ENCODE measurements at places on chromosomes 7 and 10. TPM values are rescaled to one million over a fixed set of nuclear protein-coding genes. Genes with fewer than 3 reads are reported as not detected.

Gene SFXN2
- 20.8 TPM for total RNA-seq

Gene OR13A1
- total RNA-seq: not detected

Gene TMEM225B
- total RNA-seq: 0.05 TPM

DNA sequence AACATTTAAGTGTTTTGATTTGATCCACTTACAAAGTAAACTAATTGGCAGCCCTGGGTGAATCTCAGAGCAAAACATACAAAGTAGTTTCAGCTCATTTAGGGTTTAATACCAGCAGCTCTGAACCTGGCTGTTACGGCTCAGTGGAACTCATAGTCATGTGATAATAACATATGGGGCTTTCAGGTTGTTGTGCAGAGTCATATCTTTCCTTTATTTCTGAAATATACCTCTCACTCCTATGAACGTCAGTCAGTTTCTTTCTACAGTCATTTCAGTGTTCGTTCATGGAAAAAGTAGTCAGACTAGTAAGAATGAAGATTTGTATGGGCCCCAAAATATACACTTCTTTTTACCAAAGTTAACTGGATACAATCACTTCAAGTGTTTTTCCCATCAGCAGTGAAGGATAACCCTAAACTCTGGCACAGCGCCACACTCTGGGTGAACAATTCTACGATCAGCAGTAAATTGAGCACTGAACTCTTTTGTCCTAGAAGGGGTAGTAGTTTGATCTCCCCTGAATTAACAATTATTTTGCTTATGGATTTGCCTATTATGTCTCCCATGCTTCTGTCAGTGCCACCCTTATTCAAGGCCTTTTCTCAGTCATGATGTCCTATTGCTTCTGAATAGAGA is 218.6 kb downstream of the THSD7A start:
- DNase-seq: no peak

GRCh38 chr10:46514431-46514861 is 42.0 kb downstream of the GPRIN2 start:
- no peak for DNase-seq

GRCh38 chr10:132182591-132182990 is 4.2 kb upstream of the DPYSL4 start:
- DNase-seq: no peak

DNA sequence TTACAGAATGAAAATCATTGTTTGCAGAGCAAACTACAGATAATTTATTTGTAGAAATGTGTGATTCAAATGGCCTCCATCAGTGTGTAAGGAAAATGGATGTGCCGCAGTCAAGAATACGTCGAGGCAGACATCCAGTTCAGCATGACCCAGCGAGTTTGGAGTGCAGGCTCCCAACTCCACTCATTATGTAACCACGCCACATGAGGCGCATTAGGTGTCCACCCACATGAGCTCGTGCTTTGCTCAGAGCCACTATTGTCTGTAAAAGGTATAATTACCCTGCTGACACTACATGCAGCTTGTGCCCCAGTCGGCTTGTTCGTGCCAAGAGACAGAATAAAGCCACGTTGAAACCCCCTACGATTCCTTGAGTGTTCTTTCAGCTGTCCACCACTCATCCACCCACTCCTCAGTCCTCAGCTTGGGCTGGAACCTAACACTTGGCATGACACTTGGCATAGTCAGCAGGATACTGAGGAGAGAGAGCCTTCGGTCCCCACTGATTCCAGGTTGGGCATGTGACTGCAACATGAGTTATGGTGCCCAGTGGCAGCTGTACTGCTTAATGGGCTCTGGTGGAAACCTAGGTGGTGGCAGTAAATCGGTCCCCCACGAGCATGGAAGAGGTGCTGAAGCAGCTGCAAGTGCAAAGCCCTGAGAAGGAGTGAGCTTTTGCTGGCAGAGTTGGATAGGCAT is 102.7 kb downstream of the BICC1 start:
- DNase-seq: no peak

DNA sequence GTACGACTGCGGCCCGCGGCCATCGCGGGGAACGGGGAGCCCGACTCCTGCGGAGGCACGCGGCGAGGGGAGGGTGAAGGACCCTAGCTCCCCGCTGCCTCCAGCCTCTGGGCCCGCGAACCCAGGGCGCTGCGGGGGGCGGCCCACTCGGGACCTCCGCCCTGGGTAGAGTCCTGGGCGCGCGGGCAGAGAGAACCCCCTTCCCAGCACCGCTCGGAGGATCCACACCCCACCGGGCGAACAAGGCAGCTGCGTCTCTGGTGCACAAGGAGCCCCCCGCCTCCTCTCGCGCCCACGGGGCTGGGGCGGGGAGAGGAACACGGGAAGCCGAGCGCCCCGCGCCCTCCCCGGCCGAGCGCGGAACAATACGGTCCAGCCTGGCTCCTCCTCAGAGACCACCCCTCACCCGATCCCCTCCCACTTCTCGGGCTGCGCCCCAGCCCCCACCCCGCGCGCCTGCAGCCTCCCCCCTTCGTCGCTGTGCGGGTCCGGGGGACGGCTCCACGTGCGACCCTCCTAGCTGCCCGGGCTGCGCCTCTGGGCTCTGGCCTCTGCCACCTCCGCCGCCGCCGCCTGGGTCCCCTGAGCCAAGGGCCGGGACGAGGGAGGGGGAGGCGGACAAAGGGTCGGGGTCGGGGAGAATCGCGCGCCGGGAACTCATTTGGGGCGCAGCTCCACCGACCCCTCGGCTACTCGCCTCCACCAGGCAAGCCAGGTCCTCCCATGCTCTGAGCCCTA is at the start of gene WDR86:
WDR86 (minus strand) TSS at position 372 of the 738 bp plus-strand sequence. CDS start 449 bp downstream, outside the sequence.
- no peak for DNase-seq

- no peak for DNase-seq
These were observed 7.6 kb downstream of the SP8 start for GRCh38 chr7:20779041-20779440.

DNA sequence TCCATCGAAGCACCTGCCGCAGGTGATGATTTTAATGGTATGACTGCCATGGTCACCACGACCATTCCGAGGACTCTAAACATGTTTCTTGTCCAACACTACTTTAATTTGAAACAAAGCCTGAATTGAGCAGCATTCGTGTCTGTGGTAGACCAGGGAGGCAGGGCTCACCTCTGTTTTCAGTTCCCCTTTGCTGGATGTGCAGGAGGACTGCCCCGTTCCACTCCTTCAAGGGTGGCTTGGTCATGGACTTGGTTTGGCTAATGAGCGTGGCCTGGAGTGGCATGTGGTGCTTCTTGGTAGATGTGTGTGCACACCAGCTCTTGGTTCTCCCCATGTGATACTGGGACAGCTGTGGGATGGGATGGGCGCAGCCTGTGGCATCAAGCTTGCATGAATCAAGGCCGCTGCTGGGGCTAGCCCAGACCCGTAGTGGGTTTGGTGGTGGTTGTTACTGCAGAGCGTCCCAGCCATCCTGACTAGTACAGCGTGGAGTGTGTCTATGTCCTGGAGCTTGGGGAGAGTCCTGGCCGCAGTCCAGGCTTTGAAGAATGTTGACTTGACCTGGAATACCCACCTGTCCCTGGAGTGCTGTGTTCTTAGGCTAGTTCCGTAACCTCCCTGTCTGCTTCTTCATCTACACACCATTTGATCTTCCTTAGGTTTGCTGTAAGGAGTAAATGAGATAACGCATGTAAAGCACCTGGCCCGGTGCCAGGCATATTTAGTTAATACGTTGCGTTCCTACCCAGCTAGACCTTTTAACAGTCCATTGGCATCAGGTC is 34.8 kb downstream of the MGMT start:
- peak; percentile 3 for DNase-seq

DNA sequence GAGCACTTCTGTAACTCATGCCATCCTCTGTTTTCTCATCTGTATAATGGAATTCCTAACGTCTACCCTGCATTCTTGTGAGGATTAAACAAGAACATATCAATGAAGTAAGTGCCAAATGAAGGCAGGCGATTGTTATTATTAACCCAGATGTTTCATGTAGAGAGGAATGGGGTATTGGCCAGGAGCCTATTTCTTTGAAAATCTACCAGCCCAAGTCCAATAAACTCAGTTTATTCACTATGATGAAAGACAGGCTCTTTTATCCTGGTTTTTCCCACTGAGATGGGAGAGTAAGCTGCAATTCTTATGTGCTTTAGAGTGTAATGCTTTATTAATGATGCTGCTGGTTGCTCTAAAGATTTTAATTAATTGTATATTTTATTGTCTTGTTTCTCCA is 9.6 kb downstream of the CTTNBP2 start:
- no peak for DNase-seq

DNA sequence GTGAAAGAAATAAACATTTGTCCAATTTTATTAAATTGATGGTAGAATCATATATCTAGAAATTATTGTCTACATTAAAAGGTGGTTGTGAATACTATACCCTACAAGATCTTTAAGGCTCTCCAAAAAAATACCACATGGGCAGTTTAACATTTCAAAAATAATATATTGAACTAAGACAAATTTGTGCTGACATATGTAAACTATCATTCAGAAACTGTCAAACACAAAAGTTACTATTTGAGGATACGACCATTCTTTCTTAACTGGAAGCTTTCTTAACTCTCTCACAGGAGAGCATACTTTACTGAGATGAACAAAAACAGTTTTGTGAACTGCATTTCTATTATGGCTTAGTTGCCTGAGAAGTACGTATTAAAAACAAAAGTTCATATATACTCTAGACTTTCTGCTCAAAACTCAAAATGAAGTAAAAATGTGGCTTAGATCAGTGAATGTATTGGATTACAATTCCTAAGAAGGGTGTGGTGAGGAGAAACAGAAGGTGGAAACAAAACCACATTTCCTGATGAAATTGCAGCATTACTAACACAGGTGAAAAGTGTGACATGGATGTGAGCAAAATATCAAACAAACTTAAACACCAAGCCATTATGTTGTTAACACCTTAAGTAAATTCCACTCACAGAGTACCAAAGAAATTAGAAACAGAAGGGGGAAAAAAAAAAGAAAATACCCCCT is 138.5 kb downstream of the SEMA3A start:
- no peak for DNase-seq

- DNase-seq: no peak
These were observed 32.7 kb upstream of the NPVF start for GRCh38 chr7:25260862-25261494.

GRCh38 chr10:1359626-1359955 is 303.4 kb downstream of the WDR37 start:
- DNase-seq: no peak

DNA sequence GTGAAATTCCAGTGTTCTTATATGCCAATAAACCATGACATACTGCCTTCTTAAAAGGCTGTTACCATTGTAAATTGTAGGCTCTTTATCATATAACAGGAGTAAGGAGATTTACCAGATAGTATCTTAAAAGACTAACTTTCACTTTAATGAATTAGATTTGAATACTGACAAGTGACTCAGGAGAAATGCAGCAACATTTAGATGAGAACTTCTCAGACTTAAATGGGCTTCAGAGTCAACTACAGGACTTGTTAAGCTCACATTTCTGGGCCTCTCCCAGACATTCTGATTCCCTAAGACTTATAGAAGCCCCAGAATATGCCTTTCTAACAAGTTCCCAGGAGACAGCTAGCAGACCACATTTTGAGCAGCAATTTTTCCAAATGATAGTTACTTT is 466.3 kb downstream of the ARL4A start:
- DNase-seq: no peak
